ENCODE measurements at places on chromosomes 5 and 9.

DNA sequence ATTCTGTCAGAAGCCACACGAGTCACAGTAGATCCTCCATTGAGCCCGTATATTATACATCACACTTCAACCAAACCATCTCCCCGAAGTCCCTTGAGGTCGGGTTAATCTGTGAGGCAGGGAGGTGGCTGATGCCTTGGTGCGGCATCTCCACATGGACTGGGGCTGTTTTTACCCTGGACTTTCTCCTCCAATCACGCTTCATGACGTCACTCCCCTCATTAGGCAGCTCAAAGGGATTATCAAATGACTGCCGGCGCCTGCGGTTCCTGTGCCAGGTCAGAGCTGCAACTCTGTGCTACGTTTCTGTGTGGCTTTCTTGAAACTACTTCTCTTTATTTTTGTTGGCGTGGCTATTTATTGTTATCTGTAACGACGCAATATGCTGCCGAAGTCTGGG is 53.7 kb downstream of the TMOD1 start:
- DNase-seq: no peak

- DNase-seq: no peak
Observed at GRCh38 chr9:13049223-13049622, 230.3 kb downstream of the MPDZ start.

GRCh38 chr9:133453651-133454050 is 6.1 kb upstream of the CACFD1 start:
- no peak for DNase-seq

GRCh38 chr5:50822761-50823160 is 156.3 kb downstream of the PARP8 start:
- DNase-seq: no peak

DNA sequence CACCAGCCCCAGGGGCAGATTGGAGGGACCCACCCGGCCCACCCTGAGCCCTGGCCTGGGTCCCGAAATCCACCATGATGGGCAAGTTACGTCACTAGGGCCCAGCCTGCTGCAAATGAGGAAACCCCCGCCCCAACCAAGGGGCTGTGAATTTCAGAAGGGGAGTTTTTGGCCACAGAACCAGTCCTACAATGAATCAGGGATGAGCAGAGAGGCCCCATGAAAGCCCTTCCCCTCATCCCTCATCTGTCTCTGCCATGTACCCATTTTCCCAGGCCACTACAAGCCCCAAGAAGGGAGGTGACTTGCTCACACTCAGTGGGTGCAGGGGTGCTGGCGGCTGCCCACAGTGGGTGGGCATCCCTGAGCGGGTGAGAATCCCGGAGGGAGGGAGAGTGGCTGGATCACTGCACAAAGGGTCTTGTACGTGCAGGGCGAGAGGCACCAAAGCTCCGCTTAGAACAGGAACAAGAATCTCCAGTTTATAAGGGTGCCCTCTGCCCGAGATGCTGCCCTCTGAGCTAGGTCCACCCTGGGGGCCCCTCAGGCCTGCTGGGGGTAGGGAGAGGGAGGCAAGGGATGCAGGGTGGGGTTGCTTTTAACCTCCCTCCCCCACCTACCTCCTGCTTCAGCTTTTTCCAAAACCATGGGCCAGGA is 10.4 kb upstream of the TCF7 start:
- DNase-seq: no peak

GRCh38 chr9:98701576-98701975 is 7.2 kb downstream of the GABBR2 start:
- DNase-seq: no peak

DNA sequence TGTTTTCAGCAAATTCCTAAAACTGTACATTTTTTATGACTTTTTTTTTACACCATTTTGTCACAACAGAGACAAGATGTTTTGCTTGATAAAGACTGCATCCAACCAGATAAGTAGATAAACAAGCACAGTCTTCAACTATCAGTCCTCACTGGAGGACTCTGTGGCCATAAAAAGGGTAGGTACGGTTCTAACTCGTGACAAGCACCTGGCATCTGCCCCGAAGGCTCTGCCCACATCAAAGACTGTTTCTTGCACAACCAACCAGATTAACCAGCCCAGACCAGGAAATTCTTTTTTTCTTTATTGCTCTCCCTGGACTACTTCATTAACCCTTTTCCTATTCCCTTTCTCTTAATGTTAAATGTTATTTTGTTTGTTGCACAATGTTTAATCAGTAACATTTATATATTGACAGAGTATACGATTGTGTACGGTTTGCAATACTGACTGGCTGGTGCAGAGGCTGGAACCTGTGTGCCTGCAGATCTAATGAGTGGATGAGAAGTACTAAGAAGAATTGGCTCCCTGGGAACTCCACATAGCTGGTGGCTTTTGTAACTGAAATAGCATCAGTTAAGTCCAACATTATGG is 74.1 kb downstream of the SERINC5 start:
- DNase-seq: peak; percentile 57

- no peak for DNase-seq
Observed at GRCh38 chr5:77947041-77947428, 170.9 kb upstream of the TBCA start.

- no peak for DNase-seq
Observed at GRCh38 chr5:142824391-142824790, 54.2 kb downstream of the ARHGAP26 start.

DNA sequence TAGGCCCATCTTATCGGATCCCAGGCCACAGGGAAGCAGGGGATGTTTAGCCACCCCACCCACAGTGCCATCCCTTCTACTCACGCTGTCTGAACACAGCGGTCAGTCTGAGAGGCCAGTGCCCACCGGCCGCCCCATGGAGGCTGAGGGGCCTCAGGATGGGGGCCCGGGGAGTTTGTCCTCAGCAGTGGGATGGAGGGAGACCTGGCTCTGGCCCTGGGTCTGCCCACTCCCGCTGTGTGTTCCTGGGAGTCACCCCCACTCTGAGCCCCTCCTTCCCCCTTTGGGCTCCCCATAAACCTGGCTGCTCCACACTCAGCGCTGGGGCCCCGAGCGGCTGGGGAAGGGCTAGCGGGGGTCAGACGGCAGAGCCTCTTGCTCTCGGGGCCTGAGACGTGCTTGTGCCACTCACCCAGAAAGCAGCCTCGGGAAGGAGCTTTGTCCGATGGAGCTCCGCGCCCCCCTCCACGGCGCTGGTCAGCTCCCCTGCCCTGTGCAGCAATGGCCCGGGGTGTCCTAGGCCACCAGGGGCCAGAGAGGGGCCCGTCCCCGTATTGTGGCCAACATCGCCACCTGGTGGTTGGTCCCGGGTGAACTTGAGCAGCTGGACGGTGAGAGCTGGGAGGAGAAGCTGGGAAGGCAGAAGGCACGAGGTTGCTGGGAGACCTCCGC is 10.9 kb upstream of the LAMC3 start:
- peak; percentile 62 for DNase-seq
